Activated CD4-positive, alpha-beta memory T cell treated with anti-CD3 and anti-CD28 coated beads for 36 hours (primary cell): ENCODE measurements at places on chromosomes 16 and 17. TPM values are rescaled to one million over a fixed set of nuclear protein-coding genes. Genes with fewer than 3 reads are reported as not detected.

CORO1A gene
- total RNA-seq: 1,027 TPM

COG7 gene
- total RNA-seq: 17.0 TPM

DNA sequence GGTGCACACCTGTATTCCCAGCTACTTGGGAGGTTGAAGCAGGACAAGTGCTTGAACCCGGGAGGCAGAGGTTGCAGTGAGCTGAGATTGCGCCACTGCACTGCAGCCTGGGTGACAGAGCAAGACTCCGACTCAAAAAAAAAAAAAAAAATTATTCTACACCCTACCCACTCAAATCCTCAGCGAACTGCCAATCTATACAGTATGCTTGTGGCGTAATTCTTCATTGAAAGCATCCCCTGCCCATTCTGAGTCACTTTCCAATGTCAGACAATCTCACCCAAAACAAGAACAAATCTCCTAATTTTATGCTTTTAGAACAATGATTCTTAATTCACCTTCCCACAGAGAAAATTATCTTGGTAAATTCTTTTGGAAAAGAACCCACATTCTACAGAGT lies 12.0 kb downstream of the AMFR start:
- no peak overlapping the region for H3K4me3 ChIP-seq
- no peak overlapping the region for H3K27ac ChIP-seq
- H3K27me3 ChIP-seq: no peaks in the 10 kb centered on the region

GRCh38 chr16:82995924-82996441 lies 369.2 kb downstream of the CDH13 start:
- no peaks in the 10 kb centered on the region for H3K27me3 ChIP-seq
- no peaks in the 10 kb centered on the region for H3K36me3 ChIP-seq
- H3K4me1 ChIP-seq: no peaks in the 10 kb centered on the region
- H3K4me3 ChIP-seq: no peak overlapping the region

GRCh38 chr16:57007050-57007449 lies 17.7 kb downstream of the NLRC5 start:
- no peaks in the 10 kb centered on the region for H3K27me3 ChIP-seq
- no peak for DNase-seq
- H3K36me3 ChIP-seq: peaks cover 34% of the 10 kb centered on the region
